Activated CD4-positive, alpha-beta T cell treated with anti-CD3 and anti-CD28 coated beads, Interleukin-2, amount 10 ng/mL, durations not matched to agents 7 days and 5 days (primary cell): ENCODE measurements at places on chromosomes 11 and 22.
A peak's percentile ranks its signal among the peaks of the same experiment; 100 is the strongest.

GRCh38 chr11:83011333-83012167, 60.1 kb downstream of the RAB30 start:
- DNase-seq: no peak

DNA sequence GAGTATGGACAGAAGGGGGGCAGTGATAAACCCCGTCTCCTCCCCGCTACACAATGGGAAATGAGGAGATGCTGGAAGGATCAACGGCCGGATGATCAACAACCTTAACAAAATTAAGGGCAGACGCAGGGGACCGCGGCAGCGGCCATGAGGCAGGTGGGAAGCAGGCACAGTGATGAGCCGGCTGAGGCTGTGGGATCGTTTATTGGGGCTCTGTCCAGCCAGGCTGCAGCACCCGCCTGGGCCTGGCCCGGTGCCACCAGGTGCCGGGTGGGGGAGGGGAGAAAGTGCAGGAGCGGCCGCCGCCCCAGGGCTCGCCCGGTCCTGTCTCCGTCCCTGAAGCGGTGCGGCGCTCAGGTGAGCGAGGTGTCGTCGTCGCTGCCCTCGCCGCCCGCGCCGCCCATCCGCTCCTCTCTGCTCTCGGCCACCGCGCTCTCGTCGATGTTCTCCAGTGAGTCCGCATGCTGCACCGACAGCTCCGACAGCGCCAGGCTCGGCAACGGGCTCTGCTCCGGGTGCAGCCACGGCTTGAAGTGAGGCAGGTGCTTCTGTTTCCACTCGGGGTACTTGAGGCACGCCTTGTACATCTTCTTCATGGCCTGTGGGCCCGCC, 2.4 kb upstream of the ARAP1 start:
- no peak for DNase-seq

DNA sequence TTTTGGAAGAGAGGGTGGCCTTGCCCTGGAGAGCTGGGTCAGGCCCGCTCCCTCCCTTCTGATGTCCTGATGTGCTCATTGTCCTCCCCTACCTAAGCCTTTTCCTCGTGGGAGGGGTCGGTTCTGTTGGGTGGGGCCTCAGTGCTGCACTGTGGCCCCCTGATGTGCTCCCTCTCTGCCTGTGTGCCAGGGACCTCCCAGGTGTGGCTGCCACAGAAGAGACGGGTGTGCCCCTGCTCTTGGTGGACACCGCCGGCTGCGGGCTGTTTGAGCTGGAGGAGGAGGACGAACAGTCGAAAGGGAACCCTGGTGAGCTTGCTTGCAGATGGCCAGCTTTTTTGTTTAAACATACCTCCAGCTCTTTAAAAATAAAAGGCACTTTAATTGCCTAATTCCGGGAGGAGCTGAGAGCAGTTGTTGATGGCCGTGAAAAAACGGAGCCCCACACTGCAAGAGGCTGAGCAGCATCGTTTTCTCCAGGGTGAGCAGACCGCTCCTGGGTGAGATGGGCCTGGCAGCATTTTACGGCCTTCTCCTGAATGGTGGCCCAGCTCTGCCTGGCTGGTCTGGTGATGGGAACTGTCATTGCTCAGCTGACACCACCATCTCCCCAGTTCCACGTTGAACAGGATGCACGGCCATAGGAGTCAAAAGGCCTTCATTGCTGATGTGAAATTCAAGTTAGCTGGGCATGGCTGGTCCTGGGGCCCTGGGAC, 30.1 kb downstream of the IGHMBP2 start:
- DNase-seq: no peak

DNA sequence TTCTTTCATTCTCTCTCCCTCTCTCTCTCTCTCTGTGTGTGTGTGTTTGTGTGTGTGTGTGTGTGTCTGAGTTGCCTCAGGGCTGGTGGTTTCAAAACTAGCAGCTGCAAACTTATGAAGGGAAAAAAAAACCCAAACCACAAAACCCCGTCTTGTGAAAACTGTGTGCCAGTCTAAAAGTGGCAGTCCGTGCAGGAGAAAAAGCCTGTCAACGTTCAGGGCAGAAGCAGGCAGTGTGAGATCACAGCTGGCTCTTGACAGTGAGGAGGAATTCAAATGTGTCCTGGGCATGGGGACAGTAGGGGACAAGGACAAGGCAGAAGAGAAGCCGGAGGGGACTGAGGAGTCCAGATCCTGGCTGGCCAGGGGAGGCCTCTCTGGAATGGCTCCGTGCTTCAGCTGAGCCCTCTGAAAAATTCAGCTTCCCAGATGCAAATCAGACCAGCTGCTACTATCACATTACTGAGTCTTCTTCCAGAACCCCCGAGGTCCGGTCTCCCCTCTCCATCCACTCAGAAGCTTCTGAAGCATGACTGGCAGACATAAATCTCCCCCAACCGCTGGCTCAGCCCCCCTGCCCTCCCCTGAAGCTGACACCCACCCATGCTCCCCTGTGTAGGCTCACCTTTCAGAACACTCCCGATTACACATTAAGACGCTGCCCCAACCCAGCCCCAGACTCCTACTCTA, 31.9 kb downstream of the FLI1 start:
- DNase-seq: peak; percentile 82

GRCh38 chr11:129652835-129653234, 162.8 kb upstream of the TMEM45B start:
- no peak for DNase-seq

DNA sequence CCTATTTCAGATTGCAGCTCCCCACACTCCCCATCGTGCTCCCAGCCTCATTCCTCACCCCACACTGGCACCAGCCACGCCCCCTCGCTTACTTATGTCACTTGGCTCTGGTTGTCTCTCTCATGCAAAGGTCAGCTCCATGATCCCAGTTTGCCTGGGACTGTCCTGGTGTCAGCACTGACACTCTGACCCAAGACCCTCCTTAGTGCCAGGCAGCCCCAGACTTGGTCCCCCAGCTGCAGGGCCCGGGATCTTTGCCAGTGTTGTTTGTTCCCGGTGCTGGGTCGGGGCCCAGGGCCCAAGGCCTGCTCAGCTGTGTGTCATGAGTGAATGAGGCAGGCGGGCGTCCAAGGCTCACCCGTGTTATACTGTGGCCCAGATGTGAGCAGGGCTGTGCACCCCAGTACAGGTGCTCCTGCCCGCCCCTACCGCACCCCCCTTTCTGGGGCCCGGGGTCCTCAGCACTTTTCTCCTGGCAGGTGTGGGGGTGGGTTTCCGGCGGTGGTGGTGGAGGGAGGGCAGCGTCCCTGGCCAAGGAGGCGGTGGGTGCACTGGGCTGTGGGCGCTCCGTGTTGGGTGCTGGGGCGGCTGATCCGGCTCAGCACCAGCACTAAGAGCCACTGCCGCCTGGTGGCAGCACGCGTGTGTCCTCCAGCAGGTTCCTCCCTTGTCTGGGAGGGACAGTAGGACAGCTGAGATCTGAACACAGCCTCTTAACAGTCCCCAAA, 19.5 kb downstream of the IL17REL start:
- peak; percentile 68 for DNase-seq

GRCh38 chr22:17865183-17866055, 91.2 kb upstream of the BID start:
- no peak for DNase-seq

- no peak for DNase-seq
Measured at GRCh38 chr11:5941951-5942350, at the start of gene OR56A3. Gene OR56A3 (plus strand): TSS chr11:5942251. CDS start chr11:5947347, 5,096 bp downstream.

DNA sequence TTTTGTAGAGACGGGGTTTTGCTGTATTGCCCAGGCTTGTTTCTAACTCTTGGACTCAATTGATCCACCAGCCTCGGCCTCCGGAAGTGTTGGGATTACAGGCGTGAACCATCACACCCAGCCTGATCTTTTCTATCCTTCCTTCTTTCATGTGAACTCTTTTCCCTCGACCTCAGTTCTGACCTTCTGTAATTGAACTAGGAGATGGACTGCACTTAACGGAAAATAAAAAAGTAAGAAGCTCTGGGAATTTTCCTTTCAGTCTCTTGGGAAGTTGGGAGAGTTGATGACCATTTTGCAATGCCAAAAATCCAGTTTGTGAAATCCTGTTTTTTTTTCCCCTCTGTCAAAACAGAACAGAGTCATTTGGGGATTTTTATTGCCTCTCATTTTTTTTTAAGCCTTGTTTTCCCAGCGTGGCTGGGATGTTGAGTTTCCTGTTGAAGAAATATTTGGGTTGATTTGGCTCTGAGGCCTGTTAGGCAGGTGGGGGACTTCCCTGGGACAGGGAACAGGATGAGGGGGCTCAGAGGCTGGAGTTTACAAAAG, 26.9 kb upstream of the CYB5R3 start:
- no peak for DNase-seq

DNA sequence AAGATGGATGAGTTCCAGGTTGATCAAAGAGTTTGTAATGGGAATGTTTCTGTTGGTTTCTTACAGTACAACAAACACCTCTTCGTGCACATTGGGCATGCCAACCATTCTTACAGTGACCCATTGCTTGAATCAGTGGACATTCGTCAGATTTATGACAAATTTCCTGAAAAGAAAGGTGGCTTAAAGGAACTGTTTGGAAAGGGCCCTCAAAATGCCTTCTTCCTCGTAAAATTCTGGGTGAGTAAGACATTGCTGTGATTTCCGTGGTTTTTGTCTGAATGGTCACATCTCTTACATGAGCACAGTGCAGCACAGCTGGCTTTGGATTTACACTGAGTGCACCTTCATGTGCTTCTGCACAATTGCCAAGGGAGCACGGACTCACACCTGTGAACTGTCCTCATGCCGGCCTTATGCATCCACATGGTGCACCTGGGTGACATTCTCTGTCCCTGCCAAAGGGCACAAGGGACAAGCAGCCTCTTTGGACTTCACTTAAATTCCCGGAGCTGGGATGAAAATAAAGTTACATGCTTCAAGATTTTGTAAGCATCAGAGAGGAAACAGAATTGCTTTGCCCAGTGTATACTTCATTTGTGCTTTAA, 107.1 kb upstream of the RASSF10 start:
- no peak for DNase-seq

DNA sequence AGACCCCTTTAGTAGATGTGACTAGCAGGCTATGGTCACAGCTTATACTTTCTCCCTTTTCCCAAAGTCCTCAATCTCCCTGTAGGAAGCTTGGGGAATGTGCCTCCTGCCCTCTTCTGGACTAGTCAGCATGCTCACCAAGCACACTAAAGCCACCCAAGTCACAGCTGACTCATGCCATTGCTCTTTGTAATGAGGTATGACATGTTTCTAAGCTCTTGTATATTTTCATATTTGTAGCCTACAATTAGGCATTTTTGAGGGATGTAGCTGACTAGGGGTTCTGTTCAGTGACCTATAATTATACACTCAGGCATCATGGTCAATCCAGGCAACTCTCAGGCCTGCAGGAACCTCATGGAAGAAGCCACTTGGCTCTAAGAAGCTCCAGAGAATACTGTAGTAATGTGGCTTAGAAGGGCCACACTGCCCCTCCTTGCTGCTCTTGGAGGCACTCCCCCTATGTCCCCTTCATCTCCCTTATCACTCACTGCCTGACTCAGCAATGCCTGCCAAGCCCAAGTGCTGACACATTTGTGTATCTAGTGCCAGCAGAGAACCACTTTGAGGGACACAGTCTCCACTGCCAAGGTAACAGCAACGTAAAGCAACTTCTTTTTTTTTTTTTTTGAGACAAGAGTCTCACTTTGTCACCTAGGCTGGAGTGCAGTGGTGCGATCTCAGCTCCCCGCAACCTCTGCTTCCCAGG, 86.2 kb downstream of the RPL27A start:
- DNase-seq: no peak

DNA sequence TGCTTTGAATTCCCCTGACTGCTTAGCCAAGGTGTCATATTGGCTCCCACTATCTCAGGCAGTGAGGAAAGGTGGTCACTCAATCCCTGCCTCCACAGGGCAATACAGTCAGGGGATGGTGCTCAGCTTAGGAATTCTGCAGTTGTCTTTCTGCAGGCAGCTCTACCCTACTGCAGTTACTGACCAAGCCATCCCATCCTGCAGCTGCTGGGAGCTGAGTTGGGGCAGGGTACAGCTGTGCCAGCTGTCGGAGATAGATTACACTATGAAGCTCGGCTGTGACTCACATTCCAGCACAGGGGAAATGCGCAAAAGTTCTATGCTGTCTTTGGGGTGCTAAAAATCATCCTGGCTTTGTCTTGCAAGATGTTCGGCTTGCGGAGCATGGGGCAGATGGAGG, 4.4 kb upstream of the DAGLA start:
- no peak for DNase-seq

GRCh38 chr22:46233231-46233630, 16.9 kb downstream of the CDPF1 start:
- DNase-seq: no peak
